ENCODE measurements at places on chromosomes 11 and 22.

DNA sequence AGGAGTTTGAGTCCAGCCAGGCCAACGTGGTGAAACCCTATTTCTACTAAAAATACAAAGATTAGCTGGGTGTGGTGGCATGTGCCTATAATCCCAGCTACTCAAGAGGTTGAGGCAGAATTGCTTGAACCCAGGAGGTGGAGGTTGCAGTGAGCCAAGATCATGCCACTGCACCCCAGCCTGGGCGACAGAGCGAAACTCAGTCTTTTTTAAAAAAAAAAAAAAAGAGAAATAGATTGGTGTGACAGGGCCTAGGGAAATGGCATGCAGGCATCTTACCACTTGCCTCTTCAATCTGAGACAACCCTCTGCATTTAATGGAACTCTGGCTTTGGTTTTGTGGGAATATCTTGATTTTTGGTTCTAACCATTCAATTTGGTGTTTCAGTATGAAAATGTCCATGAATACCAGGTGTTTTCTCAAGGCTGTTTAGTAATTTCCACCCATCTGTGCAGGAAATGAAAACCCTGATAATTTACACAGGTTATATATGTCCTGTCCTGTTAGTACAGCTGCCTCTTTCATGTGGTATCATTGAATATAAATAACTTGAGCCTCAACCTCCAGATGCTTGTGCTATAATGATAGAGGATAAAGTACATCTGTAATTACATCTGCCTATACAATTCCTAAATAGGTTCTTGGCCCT lies 8.4 kb downstream of the XBP1 start:
- no peak for DNase-seq

DNA sequence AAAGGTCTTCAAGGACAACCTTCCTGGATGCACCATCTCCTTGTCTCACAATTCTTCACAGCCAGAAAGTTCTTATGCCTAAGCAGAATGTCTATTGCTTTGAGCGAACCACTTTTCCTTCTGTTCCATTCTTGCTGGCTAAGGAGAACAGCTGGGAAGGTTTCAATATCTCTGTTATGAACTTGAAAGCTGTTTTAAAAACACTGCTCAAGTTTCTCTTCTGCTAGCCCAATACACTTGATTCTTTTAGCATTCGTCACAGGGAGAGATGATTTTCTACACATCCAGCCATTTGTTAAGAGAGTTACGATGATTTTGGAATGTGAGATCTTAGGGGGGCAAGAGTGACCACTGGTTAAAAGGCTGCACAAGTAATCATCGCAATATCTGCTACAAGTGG lies 249.3 kb downstream of the KIRREL3 start:
- DNase-seq, result no peak

GRCh38 chr11:68325907-68326220 lies 13.5 kb downstream of the LRP5 start:
- no peak for DNase-seq

GRCh38 chr11:27391331-27392015 lies 28.5 kb upstream of the CCDC34 start:
- DNase-seq, result no peak

- no peak for DNase-seq
Observed at GRCh38 chr22:17903564-17904295, 120.6 kb downstream of the MICAL3 start.

DNA sequence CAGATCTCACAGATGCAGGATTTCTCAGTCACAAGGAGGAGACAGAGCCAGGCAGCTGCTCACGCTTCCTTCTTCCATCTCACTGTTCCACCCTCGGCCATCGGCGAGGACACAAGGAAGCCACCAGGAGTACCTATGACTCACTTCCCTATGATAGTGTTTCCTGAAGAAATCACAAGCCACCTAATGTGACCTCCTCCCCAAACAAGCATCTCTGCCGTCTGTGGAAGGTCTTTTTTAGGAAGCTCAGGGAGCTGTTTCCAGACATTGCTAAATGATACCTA lies 672.7 kb downstream of the TBC1D22A start:
- no peak for DNase-seq

DNA sequence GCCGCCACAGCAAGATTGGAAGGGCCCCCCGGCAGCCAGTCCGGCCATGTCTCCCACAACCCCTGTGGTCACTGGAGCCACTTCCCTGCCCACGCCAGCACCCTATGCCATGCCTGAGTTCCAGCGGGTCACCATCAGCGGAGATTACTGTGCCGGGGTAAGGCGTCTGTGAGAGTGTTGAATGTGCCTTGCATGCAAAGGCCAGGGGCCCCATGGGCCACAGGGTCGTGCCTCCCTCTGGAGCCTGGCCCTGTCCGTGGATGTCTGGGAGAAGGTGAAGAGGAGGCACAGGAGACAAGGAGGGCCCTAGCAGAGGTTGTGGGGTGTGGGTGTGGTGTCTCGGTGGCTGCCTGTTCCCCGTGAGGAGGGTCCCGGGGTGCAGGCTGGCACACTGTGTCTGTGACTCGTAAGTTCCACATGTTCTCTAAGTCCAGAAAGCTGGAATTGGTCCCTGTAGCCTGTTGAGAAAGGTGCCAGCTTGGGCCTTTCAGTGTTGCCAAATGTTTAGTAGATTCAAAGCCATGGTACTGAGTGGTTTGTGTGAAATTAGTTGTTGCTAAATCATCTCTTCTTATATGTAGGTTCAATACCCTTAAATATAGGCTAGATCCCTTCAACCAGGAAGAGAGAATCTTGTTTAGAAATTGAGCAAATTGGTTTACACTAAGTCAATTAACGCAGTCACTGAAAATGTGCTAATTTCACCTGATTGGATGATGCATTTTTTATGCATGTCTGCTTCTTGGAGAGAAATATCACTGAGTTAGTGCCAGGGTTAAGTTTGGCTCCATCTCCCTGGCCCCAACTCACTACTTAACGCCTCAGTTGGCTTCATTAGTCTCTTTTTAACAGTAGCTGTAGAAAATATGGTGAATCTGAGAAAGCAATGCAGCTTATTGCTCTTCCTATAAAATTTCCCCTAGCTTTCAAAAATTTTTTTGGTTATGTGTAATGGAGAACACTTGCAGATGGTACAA lies 23.8 kb downstream of the AMPD3 start:
- DNase-seq, result no peak

DNA sequence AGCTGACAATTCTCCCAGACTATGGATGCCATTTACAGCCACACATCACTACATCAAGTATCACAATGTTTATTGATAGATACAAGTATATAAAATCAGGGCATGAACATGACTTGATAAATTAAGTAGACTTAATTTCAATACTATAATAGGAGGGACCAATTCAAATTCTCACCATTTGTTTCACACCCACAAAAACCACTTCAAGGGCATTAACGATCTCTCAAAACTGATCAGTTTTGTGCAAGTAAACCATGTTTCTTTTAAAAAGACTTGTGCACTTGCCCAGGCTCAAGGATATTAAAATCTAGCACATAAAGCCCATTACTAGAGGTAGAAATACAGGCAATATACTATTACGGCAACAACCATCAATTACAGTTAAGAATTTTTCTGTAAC lies 11.7 kb downstream of the EIF4G2 start:
- DNase-seq, result no peak

GRCh38 chr22:20440637-20441591 lies 3.3 kb upstream of the SCARF2 start:
- DNase-seq, result no peak

DNA sequence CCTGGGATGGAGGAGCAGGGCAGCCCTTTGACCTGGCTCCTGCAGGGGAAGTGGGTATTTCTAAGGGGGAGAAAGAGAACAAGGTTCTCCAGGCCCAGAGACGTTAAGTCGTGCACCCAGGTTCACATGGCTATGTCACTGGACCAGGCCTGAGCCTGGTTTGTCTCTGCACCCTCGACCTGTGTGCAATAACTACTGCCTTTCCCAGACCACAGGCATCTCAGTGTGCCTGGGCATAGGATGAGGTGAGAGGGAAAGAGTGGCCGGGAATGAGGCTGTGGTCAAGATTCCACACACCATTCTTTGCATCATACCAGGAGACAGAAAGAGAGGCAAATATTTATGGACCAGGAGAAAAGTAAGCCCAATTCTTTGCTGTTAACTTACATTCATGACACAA lies 66.8 kb downstream of the PRR5L start:
- DNase-seq, result no peak

DNA sequence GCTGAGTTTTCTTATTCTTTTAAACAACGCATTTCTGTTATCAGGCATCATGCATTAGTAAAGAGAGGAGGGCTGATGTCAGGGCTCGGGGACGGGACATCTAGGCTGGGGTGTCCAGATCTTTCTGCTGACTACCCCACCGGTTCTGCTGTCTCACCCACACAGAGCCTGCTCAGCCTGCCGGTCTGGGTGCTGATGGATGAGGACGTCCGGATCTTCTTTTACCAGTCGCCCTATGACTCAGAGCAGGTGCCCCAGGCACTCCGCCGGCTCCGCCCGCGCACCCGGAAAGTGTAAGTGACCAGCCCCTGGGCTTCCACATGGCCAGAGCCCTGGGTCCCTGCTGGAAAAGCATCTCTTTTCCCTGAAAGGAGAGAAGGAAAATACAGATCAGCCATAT lies 9.4 kb downstream of the NCF4 start:
- no peak for DNase-seq

DNA sequence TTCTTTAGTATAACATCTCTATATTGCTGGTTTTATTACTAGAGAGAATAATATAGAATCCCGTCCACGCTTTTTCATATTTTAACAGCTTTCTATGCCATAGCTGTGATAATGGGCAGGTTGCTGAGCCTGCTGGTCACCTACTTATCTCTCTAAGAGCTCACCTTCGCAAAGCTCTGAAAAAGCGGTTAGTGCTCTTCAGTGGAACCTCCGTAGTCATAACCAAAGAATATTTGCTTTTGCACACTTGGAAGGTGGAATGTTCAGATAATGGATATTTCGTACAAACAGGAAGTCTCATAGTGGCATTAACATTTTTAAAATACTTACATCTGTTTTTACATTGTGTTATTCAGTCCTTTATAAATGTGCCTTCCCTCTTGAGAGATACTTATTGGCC lies 388.9 kb upstream of the ANO3 start:
- DNase-seq, result no peak

DNA sequence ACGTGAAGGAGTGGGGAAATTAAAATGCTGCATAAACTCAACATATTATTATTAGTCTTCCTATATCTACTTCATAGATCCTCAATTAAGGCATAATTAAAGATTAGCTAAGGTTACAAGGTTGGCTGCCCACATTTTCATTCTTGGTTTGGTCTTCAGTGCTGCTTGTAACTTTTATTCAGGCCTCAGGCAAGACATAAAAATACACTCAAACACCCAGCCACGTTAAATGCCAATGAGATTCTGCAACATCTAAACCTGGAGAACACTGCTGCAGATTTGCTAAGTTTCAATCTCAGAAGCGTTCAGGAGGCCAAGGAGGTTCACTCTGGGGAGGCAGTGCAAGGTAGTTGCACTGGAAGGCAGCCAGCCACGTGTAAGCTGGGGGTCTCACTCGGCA lies 358.7 kb upstream of the NARS2 start:
- no peak for DNase-seq

- no peak for DNase-seq
Observed at GRCh38 chr22:25903294-25903693, 161.3 kb downstream of the MYO18B start.

DNA sequence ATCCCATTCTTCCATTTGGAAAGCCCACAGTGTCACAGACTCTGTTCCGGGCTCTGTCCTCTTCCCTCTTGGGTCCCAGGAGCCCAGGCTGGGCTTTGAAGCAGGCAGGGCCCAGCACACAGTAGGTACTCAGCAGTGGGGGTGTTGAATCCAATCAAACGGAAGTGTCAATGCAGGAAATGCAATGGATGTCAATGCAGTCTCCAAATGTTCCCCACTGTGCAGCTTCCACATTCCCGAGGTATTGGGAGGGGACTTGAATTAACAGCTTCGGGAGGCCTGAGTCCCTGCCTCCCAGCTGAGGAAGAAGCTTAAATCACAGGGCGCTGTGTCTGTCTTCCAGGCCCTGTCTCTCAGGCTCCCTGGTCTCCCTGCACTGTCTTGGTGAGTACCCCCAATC lies 21.8 kb upstream of the SMIM35 start:
- no peak for DNase-seq

DNA sequence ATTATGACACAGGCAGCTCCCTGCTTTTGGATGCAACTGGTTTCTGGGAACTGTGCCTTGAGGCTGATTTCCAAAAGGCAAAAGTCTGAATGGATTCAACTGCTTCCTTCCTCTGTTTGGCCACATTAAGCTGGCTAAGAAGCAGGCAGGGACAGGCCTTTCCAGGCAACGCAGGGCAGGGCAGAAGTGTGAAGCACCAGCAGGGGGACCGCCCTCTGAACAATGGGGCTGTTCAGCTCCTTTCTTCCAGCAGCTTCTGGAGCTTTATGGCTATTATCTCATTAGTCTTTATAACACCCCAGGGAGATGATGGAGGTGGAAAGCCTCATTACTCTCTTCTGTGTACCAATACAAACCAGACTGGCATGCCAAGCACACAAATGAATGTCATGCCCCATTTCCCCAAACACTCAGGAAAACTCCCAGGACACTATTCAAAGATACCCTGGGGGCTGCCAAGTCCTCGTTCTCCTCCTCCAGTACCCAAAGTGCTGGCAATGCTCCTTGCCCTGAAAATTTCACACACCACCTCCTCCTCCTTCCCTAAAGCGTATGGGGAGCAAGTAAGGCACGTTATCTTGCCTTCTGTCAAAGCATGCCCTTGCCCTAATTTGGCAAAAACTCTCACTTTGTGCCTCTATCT lies 21.3 kb downstream of the MORC2 start:
- DNase-seq, result no peak

Data from T-helper 9 cell (primary cell).